Stimulated activated CD4-positive, alpha-beta T cell treated with anti-CD3 and anti-CD28 coated beads, TNF-alpha, amount 100 ng/mL, for 24 hours (primary cell): ENCODE measurements at places on chromosomes 1 and 21.

- DNase-seq = no peak
These were observed 48.4 kb upstream of the CD34 start for GRCh38 chr1:207959141-207959825.

DNA sequence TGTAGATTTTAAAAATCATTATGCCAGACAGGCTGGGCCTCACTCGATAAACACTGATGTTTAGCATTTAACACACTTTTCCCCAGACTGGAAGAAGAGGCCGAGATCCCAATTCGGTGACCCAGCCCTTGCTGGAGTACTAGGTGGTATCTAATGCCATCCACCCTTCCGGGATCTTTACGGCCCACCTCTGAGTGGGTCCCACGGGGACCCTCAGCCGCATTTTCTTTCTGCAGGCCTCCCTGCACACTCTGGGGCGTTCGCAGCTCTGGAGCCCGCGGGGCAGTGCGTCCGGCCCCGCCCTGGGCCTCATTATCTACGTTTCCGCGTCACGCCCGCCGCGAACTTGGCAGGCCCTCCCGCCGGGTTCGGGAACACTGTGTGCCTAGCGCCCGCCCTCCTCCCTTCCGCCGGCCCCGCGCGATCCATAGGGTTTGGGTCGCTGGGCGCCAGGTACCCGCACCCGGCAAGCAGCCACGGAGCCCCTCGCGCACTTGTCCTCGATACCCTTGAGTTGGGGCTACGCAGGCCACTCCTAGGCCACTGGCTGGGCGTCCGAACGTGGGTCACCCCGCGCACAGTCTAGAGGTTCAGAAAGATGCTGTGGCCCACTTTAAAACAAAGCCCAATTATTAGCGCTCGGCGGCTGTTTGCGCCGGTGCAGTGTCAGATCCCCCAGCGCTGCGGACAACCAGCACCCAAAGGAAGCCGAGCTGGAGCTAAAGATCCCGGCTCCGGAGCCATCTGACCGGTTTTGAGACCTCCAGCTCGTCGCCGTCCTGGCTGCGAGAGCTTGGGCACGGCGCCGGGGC lies 950 bp upstream of the EVA1C start:
- peak; percentile 74 for DNase-seq

- DNase-seq = no peak
These were observed 303.6 kb upstream of the FAM78B start for GRCh38 chr1:166470441-166470840.

DNA sequence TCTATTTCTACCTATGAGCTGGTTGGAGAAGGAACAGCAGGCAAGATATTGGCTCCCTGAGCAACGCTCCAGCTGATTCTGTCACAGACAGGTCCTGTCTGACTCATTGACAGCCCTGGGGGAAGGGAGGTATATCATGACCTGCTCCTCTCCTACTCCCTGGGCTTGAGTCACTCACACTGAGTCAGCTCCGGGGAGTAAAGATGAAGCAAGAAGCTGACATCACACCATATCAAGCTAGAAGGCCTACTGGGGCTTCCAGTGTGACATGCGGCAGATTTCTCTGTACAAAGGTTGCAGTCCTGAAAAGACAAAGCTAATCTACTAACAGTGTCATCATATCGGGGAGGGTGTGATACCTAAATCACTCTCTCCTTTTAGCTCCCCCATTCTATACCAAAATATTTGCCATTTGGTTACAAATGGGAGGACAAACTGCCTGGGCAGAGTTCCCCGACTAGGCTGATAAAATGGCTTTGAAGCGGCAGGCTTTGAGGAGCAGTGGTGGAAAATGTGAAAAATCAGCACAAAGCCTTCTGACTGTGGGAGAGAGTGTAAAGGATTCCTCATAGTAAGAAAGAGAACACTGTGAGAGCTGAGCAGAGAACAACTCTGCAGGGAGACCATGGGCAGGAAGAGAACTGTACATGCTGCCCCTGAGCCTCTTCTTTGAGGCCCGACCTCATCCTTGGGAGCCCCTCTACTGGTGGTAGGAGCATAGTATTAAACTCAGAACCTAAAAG lies 15.5 kb downstream of the PI4KB start:
- peak; percentile 77 for DNase-seq

- DNase-seq = no peak
These were observed 88.5 kb upstream of the TLR5 start for GRCh38 chr1:223231581-223231980.

DNA sequence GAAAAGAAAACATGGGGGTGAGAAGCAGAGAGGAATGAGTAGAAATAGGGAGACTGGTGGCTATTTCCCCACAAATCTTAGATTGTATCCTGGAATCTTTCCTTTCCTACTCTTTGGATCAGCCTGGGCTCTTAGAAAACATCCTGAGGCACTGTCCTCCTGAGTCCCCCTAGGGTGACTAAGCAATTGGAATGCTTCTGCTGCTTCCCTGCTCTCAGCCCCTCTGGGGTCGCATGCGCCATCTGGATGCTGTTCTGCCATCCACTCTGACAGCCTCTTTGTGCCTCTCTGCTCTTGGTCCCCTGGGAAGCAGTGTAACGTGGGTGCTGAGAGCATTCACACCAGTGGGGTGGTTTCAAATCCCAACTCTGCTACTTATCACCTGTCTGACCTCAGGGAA lies 443.0 kb downstream of the SIPA1L2 start:
- no peak for DNase-seq

- no peak for DNase-seq
These were observed 18.2 kb downstream of the COQ8A start for GRCh38 chr1:226958300-226958699.

DNA sequence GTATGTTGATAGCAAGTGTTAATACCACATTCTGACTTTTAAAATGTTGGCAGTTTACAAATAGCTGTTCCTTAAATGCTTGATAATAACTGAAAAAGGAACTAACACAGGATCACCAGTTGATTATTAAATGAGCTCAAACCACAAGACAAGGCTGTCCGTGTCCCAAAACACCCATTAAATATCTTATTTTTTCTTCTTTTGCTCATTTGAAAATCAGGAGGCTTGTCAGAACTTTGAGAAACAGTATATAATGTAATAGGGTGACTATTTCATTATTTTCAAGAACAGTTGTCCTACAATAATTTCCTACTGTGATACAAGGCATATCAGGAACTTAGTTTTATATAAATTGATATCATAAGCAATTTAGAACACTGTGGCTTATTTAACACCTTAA lies 2.7 kb downstream of the CDKN2C start:
- no peak for DNase-seq
